Cerebellar nuclear complex (tissue), 1 donor: ENCODE measurements at places on chromosomes 7 and 10.

- no peak for DNase-seq
Observed at GRCh38 chr7:151244841-151245346, 3.6 kb downstream of the SMARCD3 start.

GRCh38 chr10:89442289-89442688 lies 27.9 kb downstream of the IFIT5 start:
- no peak for DNase-seq

- DNase-seq, result no peak
Observed at GRCh38 chr7:113202284-113202683, 83.9 kb upstream of the SMIM30 start.

DNA sequence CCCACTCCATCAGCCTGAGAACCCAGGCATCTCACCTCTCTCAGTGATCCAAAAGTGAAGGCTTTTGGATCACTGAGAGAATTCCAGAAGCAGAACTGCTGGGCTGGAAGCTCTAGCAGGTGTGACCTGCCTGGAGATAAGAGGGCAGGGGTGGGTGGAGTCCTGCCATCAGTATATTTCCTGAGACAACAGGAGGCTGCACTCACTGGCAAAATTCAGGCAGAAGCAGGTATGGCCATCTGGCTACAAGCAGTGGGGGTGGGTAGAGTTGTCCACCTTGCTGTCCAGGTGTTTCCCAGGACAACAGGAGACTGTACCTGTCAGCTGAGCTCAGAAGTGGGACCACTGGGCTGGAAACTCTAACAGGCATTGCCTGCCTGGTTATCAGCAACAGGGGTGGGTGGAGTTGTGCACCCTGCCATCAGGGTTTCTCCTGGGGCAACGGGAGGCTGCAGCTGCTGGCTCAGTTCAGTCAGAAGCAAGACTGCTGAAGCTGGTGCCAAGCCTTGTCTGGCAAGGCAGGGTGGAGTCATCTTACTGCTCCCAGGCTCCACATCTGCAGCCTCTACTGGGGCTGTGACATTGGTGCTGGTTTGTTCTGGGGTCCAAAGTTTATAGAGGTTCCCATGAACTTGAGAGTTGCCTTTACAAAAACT lies 47.2 kb upstream of the SFTPD start:
- DNase-seq, result no peak

DNA sequence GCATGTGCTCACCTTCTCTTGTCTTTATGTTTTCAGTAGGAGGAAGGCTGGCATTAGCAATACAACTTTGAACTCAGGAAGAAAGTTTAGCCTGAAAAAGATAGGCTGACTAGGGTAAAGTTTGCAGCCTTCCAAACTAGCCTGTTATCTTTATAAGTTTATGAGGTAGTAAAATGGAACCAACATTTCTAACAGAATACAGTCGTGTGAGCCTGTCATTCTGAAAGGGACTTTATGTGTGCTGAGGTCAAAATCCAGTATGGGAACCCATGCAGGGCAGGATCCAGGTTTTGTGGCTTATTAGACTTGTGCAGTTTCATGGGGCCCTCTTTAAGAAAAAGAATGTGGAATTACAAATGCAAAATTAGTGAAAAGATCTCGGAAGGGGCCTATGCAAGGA lies 201.0 kb upstream of the PRPS1L1 start:
- no peak for DNase-seq

DNA sequence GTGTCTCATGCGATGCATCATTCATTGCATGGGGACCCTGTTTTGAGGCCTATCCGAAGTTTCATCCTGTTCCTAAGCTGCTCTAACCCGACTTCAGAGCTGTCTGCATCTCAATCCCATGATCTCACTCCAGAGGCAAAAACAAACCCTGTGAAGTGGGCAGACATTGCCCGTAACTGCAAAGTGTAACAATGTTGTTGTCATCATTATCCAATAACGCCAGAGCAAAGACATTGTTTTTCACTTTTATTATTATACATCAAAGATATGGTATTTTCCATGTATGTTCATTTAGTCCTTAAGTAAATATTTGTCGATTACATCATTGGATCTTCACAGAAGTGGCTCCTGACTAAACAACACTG lies 246.7 kb downstream of the KLF6 start:
- no peak for DNase-seq

DNA sequence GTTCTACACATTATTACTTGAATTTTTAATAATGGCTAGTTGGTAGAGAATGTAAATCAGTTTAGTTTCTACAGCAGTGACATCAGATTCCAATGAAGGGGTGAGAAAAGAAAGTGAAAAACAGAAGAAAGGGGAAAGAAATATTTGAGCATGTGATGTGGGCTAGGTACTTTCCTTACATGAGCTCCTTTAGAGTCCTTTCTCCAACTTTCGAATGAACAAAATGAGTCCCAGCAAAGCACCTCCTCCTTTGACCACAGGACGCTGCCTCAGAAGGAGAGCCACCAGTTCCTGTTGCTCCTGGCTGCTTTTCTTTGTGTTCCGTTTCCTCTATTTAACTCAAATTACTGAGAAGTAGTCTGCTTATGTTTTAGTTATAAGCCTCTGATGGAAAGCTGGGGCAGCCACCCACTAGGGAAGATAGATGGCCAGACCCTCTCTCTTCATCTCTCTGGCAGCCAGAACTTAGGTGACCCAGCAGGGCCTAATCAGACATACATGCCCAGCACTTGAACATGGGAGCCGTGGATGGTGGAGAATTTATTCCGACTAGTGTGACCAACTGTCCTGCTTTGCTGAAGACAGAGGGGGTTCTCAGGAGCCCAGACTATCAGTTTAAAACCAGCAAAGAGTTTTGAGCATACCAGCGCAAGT lies 82.4 kb upstream of the NME8 start:
- DNase-seq, result no peak

- DNase-seq, result no peak
Observed at GRCh38 chr7:138030679-138031351, 28.9 kb upstream of the CREB3L2 start.

DNA sequence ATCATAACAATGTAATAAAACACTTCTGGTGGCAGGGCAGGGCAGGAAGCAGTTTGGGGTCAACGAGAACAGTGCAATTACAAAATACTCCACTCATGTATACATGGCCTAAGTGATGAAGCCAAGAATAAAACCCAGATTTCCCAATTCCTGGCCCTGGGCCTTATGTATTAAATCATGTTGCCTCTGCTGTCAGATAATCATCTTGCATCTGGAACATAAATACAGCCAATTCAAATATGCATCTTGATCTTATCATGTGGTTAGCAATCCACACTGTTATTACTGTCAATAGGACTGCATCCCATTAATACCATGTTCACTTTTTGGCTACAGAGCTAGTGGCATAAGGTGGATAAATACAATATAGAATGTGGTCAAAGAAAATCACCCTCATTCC lies 186.5 kb upstream of the SLC25A13 start:
- DNase-seq, result no peak

GRCh38 chr10:111954386-111954785 lies 229.2 kb downstream of the GPAM start:
- no peak for DNase-seq

DNA sequence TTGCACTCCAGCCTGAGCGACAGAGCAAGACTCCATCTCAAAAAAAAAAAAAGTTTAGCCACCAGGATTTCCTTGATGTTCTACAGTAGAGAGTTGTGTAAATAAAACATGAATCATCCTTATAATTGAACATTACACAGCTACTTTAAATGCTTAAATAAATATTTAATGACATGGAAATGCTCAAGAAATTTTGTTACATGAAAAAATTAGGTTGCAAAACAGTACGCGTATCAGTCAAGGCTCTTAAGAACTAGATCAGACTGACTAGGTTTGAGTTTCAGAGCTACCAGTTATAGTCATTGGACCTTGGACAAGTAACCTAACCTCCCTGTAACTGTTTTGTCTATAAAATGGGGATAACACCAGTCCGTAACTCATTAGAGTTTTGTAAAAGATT lies 38.7 kb upstream of the GSAP start:
- no peak for DNase-seq

GRCh38 chr7:77254429-77254828 lies 54.8 kb upstream of the FGL2 start:
- DNase-seq, result no peak

- no peak for DNase-seq
Observed at GRCh38 chr10:86520871-86521677, 518 bp downstream of the WAPL start.

GRCh38 chr10:131920151-131920550 lies 19.3 kb downstream of the PPP2R2D start:
- DNase-seq, result no peak

DNA sequence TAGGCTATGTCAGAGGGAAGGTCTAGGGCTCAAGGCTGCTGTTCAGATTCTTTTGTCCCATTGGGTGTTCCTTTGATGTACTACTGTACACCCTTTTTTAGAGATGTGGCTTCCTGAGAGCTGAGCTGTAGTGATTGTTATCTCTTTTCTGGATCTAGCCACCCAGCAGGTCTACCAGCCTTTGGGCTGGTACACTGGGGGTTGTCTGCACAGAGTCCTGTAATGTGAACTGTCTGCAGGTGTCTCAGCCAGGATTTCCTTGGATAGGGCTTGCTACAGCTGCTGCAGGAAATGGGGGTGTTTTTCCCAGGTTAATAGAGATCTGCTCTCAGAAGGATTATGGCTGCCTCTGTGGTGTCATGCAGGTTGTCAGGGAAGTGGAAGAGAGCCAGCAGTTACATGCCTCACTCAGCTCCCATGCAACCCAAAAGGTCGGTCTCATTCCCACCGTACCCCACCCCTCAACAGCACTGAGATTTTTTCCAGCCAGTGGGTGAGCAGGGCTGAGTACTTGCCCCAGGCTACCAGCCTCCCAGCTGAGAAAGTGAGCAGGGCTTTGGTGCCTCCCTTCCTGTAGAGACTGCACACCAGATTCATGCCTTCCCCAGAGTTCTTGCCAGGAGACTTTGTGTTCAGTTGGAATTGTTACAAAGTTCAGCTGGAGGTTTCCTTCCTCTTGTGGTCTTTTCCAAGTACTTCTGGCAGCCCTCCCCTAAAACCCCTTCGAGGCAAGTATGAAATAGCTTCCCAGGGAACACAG lies 63.3 kb downstream of the ZNF107 start:
- DNase-seq, result no peak

- DNase-seq, result no peak
Observed at GRCh38 chr10:12728494-12728893, 273.0 kb downstream of the CCDC3 start.

DNA sequence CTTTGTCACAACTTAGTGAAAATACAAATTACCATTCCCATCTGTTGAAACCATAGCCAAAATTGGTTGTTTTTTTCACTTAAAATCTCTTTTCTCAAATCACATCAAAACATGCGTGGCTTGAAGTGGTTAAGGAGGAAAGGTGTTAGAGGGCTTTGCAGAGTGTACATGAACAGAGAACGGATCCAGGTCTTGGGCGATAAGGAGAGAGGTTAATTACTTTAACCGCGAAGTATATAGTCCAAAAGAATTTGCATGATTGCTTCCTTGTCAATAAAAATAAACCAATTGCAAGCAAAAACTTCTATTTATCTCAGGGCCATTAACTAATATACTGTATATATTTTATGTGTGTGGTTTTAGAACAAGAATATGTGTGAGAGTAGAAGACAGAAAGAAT lies 813.9 kb upstream of the SORCS1 start:
- no peak for DNase-seq

- DNase-seq, result no peak
Observed at GRCh38 chr10:11353006-11353896, 258.2 kb downstream of the USP6NL start.

GRCh38 chr7:110095372-110096052 lies 995.4 kb upstream of the LRRN3 start:
- DNase-seq, result no peak

- no peak for DNase-seq
Observed at GRCh38 chr7:50474382-50475160, 24.4 kb upstream of the FIGNL1 start.

DNA sequence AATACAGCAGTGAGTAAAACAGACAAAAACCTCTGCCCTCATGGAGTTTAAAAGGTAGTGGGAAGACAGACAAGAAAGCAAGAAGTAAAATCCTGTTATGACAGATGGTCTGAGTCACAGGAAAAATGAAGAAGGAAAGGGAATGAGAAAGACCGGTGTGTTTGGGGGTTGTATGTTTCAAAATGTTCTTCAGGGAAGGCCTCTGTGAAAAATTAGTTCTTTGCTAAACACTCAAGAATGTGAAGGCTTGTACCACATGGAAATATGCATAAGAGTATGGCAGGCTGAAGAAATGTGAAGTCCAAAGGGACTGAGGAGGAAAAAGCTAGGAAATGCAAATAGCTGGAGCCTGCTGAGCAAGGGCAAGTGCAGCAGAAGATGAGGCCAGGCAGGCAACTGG lies 315.9 kb upstream of the SEMA3A start:
- DNase-seq, result no peak

GRCh38 chr10:123835575-123835974 lies 56.0 kb downstream of the CPXM2 start:
- no peak for DNase-seq

DNA sequence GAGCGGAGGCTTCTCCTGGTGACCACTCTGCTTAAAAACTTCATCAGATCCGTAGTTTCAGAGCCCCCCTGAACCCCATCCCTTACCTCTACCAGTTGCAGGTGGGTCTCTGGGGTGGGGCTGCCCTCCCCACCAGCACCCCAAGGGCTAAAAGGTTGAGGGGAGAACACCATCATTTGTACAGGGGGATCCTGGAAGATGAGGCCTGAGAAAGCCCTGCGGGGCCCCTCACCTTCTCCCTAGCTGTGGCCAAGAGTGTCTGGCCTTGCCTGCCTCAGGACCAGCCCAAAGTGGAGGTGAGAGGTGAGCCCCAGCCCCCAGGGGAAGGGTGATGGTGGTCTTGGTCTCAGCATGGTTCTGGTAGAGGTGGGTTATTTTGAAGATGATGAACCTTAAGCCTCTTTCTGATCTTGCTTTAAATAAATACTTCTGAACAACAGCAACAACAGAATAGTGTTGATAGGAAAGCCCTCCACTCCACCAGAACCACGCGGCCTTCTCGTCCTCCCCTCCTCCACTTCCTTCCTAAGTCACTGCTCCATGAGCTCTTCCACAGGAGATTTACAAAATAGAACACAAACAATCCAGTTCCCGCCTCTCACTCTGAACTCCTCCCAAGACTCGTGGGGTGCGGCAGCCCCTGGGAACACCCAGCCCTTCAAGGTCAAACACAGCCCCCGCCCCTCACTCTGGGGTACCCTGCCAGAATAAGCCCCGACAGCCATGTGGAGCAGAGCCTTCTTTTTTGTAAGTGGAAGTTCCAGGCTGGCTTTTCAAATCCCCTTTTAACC lies 169.1 kb downstream of the EGFR start:
- DNase-seq, result no peak

- no peak for DNase-seq
Observed at GRCh38 chr10:6221192-6221940, 18.6 kb downstream of the PFKFB3 start.

- no peak for DNase-seq
Observed at GRCh38 chr10:111078505-111079185, 1.8 kb downstream of the ADRA2A start.
